ENCODE measurements at places on chromosomes 4 and X. TPM values are rescaled to one million over a fixed set of nuclear protein-coding genes. Genes with fewer than 3 reads are reported as not detected.

DNA sequence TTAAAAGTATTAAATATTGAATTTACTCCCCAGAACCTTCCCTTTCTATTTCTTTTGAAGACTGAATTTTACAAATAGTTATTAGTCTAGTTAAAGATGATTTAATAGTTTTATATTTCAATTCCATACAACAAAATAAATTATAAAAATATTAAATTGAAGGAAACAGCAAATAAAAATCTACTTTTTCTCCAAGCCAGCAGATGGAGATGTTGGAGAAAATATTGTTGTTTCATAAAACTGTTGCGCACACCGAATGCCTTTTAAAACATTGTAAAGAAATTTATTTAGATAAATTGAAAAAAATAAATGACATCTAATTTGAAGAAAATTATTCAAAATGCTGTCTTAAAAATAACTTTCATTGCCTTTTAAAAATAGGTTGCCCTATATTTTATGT lies 5.5 kb downstream of the GRIA2 start:
- DNase-seq: no peak

DNA sequence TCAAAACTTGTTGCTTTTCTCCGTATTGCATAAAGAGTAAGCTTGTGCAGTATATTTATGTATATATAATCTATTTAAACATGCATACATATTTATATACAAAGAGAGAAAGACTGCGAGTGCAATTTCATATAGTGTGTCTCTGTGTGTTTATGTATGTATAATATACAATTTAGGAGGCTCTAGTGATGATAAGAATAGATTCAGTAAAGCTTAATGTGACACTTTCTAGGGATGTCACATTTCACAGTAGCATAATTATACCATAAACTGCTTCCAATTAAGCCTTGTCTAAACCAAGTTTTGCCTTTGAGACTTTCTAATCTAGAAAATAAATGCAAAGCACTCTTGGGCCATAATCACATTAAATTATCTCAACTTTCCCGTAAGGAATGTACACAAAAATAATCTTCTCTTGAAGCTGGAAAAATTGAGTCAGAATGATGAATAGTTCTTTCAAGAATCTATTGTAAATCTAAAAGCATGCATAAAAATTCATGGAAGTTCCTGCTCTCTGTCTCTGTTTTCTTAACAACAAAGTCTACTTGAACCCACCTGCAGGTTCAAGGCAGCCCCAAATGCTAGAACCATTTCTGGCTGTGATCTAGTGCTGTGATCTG lies 114.1 kb upstream of the NPY2R start:
- no peak for DNase-seq

- no peak for DNase-seq
Observed at GRCh38 chrX:112587194-112587593, 92.5 kb downstream of the LHFPL1 start.

Gene PRIMPOL
- total RNA-seq: 10.8 TPM

Gene KLHL13
- 1.4 TPM for total RNA-seq

Gene RTL5
- 0.11 TPM for total RNA-seq
